ENCODE measurements at places on chromosomes 12 and 14.

GRCh38 chr12:9717070-9717925 lies 15.6 kb downstream of the CLECL1 start:
- no peak for DNase-seq

DNA sequence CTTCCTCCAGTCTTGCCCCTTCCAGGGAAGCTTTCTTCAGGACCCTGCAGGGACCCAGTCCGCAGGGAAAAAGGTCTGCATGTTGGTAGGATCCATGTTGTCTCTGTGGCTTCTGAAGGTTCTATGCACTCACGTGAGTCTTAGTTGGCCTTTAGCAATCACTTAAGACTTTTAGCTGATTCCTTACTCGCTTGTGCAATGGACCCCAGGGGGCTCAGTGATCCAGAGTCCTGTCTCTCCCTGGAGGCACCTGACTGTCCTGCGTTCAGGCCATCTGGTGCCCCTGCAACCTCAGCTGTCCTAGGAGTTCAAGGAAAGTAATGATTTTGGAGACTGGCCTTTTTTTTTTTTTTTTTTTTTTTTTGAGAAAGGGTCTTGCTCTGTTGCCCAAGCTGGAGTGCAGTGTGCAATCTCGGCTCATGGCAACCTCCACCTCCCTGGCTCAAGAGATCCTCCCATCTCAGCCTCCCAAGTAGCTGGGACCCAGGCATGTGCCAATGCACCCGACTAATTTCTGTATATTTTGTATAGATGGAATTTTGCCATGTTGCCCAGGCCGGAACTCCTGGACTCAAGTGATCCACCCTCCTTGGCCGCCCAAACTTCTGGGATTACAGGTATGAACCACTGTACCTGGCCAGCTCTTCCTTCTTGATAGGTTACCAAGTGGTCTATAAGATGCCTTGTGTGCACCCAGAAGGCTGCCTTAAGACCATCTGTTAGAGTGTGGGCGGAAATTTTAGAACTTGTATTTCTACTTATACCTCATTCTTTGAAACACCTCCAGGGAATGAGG lies 4.6 kb downstream of the IFI27L2 start:
- no peak for DNase-seq

- no peak for DNase-seq
Measured at GRCh38 chr14:31880935-31881334, 196.2 kb upstream of the ARHGAP5 start.

GRCh38 chr14:38553586-38553985 lies 297.7 kb upstream of the CLEC14A start:
- DNase-seq, result no peak

DNA sequence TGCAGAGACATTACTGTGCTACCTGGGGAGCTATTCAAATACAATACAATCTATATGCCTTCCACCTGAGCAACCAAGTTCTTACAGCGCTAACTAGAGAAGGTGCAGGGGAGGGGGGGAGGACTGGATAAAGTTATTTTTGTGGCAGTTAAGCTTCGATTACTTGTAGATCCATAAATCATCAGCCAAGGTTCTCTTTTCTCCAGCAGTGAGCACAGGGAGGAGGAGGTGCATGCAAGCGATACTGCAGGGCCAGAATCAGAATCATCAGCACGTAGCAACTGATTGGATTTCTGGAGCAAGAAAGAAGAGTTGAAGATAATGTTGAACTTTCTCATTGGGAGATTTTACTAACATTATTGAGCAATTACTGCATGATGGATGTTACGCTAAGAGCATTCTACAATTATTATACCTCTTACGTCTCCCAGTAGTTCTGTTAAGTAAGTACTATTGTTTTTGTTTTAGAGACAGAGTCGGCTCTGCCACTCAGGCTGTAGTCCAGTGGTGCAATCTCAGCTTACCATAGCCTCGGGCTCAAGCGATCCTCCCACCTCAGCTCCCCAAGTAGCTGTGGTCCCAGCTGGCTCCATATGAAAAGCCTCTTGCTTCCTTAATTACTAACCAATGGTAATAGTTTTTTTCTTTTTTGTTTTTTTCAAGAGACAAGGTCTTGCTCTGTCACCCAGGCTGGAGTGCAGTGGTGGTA lies 74.6 kb upstream of the EEA1 start:
- DNase-seq, result no peak

- DNase-seq, result no peak
Measured at GRCh38 chr12:108370415-108370814, 31.3 kb upstream of the CMKLR1 start.

DNA sequence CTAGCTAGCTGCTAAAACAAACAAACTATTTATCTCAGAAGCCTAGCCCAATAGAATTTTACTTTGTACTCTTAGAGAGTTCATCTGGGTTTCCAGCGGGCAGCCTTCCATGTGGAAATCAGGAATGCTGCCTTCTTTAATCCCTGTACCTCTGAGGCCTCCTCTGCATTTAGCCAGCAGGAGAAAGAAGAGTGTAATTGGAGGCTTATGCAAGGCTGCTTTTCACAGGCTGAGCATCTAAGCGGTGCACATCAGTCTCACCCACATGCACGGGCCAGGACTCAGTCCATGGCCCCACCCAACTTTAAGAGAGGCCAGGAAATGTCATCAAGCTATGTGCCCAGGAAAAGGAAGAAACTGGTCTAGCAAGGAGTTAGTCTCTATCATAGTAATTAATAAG lies 14.0 kb upstream of the PTGDR start:
- DNase-seq, result no peak

- DNase-seq, result no peak
Measured at GRCh38 chr12:23006413-23006812, 381.4 kb downstream of the ETNK1 start.

Data from CD4-positive, alpha-beta T cell treated with Interleukin-12 subunit alpha and Interleukin-12 subunit beta, for 1 hour (primary cell).